ENCODE measurements at places on chromosomes 13 and 19.

DNA sequence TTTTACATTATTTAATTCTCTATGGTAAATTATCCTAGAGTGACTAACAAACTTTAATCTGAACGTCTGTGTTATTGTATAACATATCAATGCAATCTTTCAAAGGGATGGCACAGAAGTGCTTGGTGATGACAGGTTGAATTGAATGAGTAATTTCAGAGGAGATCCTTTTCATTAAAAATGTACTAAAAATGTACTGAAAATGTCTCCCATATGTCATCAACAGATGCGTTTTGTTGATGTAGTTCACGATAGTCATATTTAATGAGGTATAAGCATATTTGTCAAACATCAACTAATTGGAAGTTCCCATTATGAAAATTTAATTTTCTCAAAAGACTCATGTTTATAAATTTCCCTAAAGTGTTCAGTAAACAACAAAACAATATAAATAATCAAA, 1434.7 kb upstream of the PCDH20 start:
- no peak for DNase-seq

- no peak for DNase-seq
These were observed 54.6 kb upstream of the URI1 start for GRCh38 chr19:29887442-29887855.

GRCh38 chr13:69545551-69545950, 562.1 kb upstream of the ATXN8OS start:
- DNase-seq = no peak

GRCh38 chr13:27605610-27606200, 14.6 kb downstream of the LNX2 start:
- no peak for DNase-seq

GRCh38 chr13:107275945-107276614, 708.1 kb upstream of the ARGLU1 start:
- DNase-seq = no peak

- DNase-seq = no peak
These were observed 10.9 kb downstream of the GNA15 start for GRCh38 chr19:3146677-3147100.

GRCh38 chr13:76012091-76012721, 376.1 kb downstream of the LMO7 start:
- no peak for DNase-seq

- no peak for DNase-seq
These were observed 8.1 kb upstream of the MUC16 start for GRCh38 chr19:9018163-9018875.

- no peak for DNase-seq
These were observed 4.7 kb downstream of the KMT2B start for GRCh38 chr19:35722461-35722860.

- no peak for DNase-seq
These were observed 15.0 kb downstream of the UPF3A start for GRCh38 chr13:114296448-114296847.

DNA sequence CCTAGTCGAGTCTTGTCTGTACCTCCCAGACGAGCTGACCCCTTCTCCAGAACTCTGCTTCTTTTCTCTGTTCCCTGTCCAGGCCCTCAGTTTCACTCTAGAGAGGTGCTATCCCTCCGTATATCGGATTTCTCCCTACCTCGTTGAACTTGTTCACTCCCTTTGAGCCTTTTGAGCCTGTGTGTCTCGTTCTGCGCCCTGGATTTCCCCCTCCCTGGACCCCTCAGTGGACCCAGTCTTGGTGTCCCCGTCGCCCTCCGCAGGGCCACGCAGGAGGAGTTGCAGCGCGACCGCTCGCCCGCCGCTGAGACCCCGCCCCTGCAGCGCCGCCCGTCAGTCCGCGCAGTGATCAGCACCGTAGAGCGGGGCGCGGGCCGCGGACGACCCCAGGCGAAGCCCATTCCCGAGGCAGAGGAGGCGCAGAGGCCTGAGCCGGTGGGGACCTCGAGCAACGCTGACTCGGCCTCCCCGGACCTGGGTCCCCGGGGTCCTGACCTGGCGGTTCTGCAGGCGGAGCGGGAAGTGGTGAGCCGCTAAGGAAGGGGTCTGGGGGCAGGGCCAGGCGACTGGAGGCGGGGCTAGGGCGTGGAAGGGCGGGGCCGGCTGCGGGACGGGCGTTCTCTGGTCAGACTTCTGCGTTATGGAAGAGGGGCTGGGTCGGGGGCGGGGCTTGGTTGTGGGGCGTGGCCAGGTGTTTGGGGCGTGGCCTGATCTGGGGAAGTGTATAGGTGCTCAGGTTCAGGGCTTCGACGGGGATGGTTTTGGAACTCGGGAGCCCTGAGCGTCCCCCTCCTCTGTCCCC, 5.5 kb downstream of the EPS8L1 start:
- peak; percentile 43 for DNase-seq

DNA sequence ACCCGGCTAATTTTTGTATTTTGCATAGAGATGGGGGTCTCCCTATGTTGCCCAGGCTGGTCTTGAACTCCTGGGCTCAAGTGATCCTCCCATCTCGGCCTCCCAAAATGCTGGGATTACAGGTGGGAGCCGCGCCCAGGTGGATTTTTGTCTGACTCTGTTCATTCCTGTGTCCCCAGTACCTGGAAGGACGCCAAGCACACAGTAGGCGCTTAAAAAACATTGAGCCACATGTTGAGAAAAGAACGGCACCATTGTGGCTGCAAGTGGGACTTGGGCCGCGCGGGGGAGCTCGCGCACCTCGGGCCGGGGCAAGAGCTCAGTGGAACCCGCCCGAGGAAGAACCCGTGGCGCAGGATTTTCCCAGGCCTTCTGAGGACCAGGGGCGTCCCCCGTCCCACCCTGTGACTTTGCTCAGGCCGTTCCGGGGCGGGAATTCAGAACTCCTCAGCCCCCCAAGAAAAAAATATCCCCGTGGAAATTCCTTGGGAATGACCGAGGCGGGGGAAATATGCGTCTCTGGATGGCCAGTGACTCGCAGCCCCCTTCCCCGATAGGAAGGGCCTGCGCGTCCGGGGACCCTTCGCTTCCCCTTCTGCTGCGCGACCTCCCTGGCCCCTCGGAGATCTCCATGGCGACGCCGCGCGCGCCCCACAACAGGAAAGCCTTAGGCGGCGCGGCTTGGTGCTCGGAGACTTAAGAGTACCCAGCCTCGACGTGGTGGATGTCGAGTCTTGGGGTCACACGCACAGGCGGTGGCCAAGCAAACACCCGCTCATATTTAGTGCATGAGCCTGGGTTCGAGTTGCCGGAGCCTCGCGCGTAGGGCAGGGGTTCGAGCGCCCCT, 1.4 kb upstream of the ICAM1 start:
- no peak for DNase-seq

GRCh38 chr19:53958823-53959757, 3.6 kb upstream of the CACNG8 start:
- DNase-seq = no peak

DNA sequence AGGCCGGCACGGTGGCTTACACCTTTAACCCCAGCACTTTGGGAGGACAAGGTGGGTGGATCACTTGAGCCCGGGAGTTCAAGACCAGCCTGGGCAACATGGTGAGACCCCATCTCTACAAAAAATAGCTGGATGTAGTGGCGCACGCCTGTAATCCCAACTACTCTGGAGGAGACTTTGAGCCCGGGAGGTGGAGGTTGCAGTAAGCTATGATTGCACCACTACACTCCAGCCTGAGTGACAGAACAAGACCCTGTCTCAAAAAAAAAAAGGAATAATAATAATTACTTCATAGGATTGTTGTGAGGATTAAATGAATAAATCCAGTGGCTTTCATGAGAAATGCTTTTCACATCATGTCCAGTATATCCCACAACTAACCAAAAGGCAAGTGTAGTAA, 8.0 kb downstream of the IGSF23 start:
- DNase-seq = no peak

- DNase-seq = no peak
These were observed 18.5 kb upstream of the LPAR6 start for GRCh38 chr13:48431431-48431830.

- no peak for DNase-seq
These were observed 24.4 kb upstream of the MTIF3 start for GRCh38 chr13:27474751-27475268.

GRCh38 chr19:52963247-52963618, 552 bp upstream of the ZNF816 start:
- DNase-seq = no peak

DNA sequence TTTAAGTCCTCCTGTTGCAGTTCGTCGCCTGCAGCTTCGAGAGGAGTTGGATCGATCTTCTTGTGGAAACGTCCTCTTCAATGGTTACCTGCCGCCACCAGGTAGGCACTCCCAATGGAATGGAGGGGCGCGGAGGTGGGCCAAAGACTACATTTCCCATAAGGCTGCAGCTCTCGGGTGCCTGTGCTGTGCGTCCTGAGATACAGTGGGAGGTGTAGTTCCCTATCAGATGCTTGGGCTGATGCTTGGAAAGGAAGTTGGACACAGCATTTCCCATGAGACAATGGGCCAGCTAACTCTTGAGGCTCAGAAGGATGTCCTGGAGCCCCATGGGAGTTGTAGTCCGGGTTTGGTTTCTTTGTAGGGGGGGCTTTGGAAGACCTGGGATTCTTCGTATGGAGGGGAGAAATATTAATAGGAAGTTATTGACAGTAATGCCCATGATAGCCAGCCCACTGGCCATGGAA, 1.8 kb downstream of the SHKBP1 start:
- peak; percentile 5 for DNase-seq

Data from NCI-H1436 treated with DMSO at 0.1 percent for 48 hours (cell line).